ENCODE measurements at places on chromosomes 3 and 15. TPM values are rescaled to one million over a fixed set of nuclear protein-coding genes. Genes with fewer than 3 reads are reported as not detected.

OXSR1 gene
- 50.3 TPM for total RNA-seq

C3orf49 gene
- total RNA-seq = not detected

IL12A gene
- total RNA-seq = 4.7 TPM

TLR9 gene
- not detected for total RNA-seq

PRR20G gene
- not detected for total RNA-seq

ABHD5 gene
- 45.1 TPM for total RNA-seq

KLHL40 gene
- not detected for total RNA-seq

CCR5 gene
- total RNA-seq = not detected

CNTN3 gene
- 0.36 TPM for total RNA-seq

SQOR gene
- 122 TPM for total RNA-seq

STX19 gene
- total RNA-seq = not detected

IL17RC gene
- total RNA-seq = 42.1 TPM

SOX14 gene
- total RNA-seq = not detected

ADAMTSL3 gene
- total RNA-seq = 0.72 TPM

GOLGA6B gene
- total RNA-seq = not detected

UPK1B gene
- 0.36 TPM for total RNA-seq

DCBLD2 gene
- total RNA-seq = 278 TPM

KBTBD8 gene
- total RNA-seq = 3.8 TPM

ALDH1L1 gene
- total RNA-seq = not detected

GNB5 gene
- 26.4 TPM for total RNA-seq

ACTRT3 gene
- total RNA-seq = 4.3 TPM

DLEC1 gene
- 0.29 TPM for total RNA-seq

ZNF609 gene
- 20.9 TPM for total RNA-seq

IQCH gene
- total RNA-seq = 4.7 TPM

GUCA1C gene
- total RNA-seq = not detected

CLDN16 gene
- under 0.01 TPM for total RNA-seq

TMED3 gene
- total RNA-seq = 154 TPM

TM4SF1 gene
- total RNA-seq = 210 TPM

TPRG1 gene
- total RNA-seq = 6.5 TPM

CD200R1 gene
- total RNA-seq = under 0.01 TPM

MYL3 gene
- not detected for total RNA-seq

MCTP2 gene
- 16.3 TPM for total RNA-seq

All from osteoblast (primary cell).